ENCODE measurements at places on chromosomes 4 and X.

- DNase-seq = no peak
Measured at GRCh38 chr4:47104986-47105385, 73.6 kb downstream of the GABRB1 start.

DNA sequence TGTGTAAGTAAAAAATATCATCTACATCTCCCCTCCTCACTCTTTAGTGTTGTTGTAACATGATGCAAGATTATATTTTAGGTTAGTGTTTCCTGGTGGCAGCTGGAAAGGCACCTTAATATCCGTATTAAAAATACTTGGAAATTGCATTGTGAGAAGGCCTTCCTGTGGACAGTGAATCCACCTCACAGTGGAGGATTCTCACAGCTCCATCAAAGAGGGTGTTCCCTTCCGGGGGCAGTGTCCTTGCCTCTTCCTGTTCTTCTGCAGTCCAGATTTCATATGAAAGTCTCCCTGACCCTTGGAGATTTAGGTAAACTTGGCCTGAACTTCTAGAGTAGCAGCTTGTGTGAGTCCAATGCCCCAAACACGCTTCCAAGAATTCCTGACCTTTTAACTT is 29.9 kb upstream of the GAB1 start:
- no peak for DNase-seq

- DNase-seq = no peak
Measured at GRCh38 chr4:56082829-56083228, 134.1 kb downstream of the CEP135 start.

DNA sequence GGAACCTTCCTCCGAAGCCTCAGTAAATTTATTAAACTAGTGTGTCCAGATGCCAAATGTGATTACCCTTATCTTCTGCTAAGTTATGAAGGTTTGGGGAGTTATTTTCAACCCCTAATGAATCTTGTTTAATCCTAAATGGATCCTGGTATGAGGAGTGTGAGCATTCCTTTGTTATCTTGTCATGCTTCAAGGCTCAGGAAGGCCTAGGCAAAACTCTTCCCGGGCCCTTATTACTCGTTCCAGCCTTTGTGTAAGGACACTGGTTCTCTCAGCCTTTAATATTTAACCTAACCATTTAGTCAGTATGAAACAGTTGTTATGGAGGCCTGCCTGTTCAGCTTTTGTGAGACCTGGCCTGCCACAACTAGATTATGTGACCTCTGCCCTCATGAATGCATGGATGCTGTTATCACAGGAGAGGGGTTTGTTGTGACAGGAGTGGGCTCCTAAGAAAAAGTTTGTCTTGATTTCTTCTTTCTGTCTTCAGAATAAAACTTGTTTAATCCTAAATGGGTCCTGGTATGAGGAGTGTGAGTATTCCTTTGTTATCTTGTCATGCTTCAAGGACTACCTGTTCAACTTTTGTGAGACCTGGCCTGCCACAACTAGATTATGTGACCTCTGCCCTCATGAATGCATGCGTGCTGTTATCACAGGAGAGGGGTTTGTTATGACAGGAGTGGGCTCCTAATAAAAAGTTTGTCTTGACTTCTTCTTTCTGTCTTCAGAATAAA is 181.7 kb downstream of the SLC39A8 start:
- DNase-seq = no peak

DNA sequence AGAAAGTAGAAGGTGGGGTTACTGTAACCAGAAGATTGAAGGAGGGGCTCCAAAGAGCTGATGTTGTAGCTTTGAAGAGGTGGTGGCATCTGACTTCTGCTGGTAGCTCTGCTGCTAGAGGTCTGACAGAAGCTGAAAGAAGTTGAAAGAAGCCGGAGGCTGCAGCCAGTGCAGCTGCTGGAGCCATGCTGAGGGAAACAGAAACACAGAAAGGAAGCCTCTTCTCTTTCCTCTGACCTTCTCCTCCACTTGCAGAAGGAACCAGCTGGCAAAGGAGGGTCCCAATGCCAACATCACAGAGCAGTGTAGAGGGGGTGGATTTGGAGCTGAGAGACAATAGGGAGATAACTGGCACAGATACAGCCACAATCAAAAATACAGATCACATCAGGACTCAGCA is 89.3 kb upstream of the HHIP start:
- no peak for DNase-seq

GRCh38 chrX:68889249-68889648 is 60.4 kb downstream of the EFNB1 start:
- DNase-seq = no peak

DNA sequence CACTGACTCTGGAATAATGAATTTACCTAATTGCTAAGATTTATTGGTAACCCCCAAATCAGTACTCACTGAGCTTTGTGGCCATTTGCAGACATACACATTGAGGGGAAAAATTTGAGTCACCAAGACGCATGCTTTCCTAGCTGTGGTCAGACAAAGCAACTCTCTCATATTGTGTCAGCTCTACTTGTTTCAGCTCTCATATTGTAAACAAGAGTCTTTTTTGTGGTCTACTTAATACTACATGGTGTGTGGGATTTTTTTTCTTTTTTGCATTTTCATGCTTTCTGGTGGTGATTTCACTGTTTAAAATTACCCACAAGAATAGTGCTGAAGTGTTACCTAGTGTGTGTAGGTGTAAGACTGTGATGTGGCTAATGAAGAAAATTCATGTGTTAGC is 428.2 kb upstream of the GALNT7 start:
- no peak for DNase-seq

DNA sequence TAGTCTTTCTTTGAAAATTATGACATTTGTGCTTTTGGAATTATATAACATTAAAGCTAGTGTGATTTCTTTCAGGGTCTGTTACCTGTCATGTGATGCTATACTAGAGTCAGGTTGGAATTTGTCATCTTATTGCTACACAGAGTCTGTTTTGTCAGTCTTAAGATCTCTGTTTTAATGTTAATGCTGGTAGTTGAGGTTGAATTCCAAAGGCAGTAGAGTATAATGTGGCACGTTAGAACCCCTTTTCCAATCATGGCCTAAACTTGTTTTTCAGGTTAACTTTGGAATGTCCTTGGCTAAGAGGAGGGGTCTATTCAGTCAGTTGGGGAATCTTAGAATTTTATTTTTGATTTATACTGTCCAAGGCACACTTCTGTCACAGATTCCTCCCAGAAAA is 258.5 kb downstream of the PABPC4L start:
- no peak for DNase-seq

- no peak for DNase-seq
Measured at GRCh38 chr4:32140636-32141035, 1420.5 kb downstream of the PCDH7 start.

- no peak for DNase-seq
Measured at GRCh38 chr4:176879380-176880116, 86.8 kb upstream of the VEGFC start.

- no peak for DNase-seq
Measured at GRCh38 chrX:152028579-152028978, 54.1 kb upstream of the GABRE start.

DNA sequence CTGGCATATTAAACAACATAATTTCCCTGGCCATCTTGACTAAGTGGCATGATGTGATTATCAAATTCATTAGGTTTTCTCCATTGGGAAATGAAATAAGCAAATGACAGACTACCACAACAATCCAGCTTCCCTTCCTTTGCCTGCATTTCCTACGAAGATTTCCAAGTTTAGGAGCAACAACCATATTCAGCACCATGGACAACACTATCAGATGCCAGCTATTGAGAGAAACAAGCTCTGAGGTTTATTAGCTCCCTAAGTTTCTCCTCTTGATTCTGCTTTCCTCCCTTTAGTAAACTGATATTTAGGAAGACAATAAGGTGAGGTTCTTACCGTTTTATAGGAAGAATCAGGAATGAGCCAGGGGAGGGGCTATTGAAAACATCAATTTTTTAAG is 36.2 kb downstream of the DCX start:
- DNase-seq = no peak

DNA sequence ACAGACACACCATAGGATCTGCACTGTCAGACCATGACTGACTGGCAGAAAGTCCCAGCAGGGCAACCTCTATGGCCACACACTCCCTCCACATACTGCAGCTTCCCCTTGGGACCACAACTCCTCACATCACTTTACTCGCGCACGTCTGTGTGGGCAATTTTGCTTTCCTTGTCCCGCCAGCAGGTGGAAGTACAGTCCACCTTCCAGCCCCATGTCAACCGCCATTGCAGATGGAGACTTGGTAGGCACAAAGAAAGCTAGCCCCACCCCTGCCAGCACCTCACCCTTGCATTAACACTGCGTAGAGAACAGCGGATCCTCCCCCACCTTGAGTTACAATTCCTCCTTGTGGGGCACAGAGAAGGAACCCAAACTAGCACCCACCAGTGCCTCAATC is 74.4 kb upstream of the NAP1L2 start:
- DNase-seq = no peak

- DNase-seq = no peak
Measured at GRCh38 chr4:113131136-113131535, 81.7 kb downstream of the ANK2 start.

DNA sequence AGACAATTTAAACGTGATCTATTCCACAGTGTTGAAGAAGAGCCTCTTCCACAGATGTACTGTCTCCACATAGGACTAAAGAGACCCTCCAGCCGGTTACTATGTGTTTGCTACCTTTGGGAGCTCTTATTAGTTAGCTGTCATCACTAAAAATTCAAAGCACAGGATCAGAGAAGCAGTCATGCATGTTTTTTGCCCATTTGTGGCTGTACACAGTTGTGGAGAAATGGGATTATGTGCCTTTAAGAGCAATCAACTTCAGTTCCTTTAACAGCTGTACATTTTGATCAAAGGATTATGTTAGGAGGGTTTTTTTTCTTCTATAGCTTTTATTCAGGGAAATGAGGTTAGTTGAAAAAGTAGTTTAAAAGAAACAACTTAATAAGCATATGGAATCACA is 149.0 kb upstream of the SPOCK3 start:
- no peak for DNase-seq
